ENCODE measurements at places on chromosomes 13 and 19.

DNA sequence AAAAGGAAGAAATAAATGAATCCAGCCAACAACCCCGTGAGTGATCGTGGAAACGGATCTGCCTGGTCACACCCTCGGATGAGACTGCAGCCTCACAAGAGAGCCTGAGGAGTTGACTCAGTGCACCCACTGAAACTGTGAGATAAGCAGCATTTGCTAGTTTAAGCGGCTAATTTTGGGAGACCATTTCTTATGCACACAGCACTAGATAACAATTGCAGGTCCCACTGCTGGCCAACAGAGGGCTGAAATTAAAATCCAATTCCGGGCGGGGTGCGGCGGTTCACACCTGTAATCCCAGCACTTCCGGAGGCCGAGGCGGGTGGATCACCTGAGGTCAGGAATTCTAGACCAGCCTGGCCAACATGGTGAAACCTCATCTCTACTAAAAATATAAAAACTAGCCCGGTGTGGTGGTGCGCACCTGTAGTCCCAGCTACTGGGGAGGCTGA, 3.6 kb downstream of the UQCR11 start:
- DNase-seq: no peak

DNA sequence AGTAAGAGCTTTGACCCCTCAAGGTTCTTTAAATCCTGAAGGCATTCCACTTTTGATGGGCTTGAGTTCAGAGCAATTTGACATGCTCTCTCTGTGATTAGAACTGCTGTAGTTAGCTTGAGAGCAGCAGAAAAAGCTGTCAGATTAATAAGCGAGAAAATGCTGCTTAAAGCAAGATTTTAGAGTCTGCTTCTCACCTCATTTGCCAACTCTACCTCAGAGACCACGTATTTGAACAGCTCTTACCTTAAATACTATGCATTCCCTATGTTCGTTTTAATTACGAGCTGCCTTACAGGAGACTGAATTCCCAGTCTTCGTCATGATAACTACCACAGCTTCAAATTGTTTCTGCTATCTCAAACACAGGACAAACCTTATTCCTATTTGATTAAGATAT, 253.4 kb downstream of the SLITRK6 start:
- DNase-seq: no peak

GRCh38 chr13:43304945-43305344, 281.6 kb downstream of the DNAJC15 start:
- no peak for DNase-seq

DNA sequence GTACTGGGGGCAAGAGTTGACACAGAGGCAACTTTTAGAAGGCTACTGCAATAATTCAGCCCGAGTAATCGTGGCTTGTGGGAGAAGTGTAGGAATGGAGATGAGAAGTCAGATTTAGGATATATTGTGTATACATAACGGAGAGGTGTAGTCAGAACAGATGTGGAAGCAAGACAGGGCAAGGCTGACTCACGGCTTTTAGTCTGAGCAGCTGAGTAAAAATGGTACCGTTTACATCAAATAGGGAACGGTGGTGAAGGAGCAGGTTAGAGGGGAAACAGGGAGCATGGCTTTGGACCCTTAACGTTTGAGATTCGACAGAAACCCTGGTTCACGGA, 796 bp upstream of the LSM14A start:
- no peak for DNase-seq

GRCh38 chr13:110640591-110641029, 25.3 kb downstream of the NAXD start:
- DNase-seq: no peak

DNA sequence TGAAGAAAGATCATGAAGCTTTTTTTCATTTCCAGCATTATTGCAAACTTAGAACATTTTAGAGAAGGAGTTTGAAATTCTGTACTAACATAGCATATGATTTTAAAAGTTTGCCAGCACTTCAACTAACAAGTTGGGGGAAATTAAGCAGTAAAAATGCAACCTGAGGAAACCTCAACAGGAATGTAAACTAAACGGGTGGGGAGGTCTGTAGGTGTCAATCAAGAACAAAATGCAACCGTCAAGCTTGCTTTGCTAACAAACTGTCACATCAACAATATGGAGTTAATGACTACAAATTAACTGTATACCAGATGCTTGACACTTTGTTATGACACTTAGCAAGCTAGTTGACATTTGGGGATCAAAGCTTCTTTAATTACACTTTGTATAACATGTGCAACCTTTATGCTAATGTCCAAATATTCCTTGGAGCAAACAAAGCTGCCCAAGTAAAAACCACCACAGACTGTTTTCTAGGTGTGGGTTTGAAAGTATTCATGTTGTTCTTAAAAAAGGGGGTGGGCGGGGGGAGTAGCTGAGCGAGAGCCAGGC, 52.1 kb downstream of the DACH1 start:
- no peak for DNase-seq

DNA sequence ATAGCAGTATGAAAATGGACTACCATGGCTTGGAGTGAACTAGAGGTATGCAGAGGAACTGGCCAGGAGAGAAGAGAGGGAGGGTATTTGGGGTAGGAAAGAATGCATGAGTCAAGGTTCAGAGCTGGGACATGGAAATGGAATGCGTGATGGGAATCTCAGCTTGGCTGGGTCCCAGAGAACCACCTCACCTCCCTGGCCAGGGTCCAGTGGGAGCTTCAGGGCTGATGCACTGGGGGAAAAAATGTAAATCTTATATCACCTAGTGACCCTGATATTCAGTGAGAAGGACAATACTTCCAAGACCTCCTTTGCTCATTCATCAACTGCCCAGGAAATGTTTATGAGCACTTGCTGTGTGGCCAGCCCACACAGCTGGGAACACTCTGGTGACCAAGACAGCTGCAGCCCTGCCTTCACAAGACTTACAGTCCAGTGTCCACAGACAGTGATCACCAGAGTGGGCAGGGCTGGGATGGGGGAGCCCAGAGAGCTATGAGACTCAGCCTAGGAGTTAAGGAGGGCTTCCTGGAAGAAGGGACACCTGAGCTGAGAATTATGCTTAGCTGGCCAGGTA, 12.8 kb downstream of the IGSF23 start:
- no peak for DNase-seq

- no peak for DNase-seq
Measured at GRCh38 chr13:98697791-98698190, 54.7 kb downstream of the SLC15A1 start.

- DNase-seq: peak; percentile 12
Measured at GRCh38 chr13:50326811-50327210, 311.6 kb downstream of the KCNRG start.

GRCh38 chr13:97696921-97697320, 256.6 kb upstream of the IPO5 start:
- DNase-seq: no peak

- no peak for DNase-seq
Measured at GRCh38 chr19:33634361-33635091, 12.8 kb downstream of the CHST8 start.

DNA sequence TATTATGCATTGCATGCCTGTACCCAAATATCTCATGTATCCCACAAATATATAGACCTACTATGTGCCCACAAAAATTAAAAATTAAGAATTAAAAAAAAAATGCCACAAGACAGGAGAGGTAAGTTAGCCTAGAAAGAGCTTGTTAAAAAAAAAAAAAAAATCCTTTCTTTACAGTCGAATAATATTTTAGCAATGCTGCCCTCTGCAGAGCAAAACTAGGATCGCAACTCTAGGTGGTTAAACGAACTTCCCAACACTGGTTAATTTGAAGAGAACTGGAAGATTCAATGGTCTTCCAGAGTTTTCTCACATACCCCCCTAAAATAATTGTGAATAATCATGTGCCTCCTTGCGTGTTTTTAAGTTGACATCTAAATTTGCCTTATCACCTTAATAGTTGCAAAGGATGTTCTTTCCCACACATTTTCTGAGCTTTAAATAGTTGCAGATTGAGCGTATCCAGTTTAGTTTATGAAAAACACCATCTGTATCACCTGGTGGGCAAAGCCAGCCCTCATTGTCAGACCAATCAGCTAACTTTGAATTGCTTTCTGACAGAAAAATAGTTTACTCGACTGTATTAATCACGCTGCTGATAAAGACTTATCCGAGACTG, 47.4 kb upstream of the RCBTB2 start:
- peak; percentile 60 for DNase-seq
